ENCODE measurements at places on chromosomes 13 and 19.

DNA sequence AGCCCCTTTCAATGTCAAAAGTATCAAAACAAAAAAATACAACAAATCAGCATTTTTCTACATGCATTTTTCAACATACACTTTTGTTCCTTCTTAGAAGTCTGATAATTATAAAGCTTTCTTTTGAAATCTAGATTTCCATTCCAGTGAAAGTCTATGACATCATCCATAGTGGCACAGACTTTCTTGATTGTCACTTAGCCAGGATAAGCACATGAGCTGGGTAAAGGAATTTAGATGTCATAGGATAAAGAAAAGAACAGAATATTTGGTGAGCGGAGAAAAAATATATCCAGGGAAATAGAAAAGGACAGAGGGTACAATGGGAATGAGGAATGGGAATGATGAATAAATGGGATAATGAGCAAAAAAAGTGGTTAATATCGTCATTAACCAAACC lies 15.1 kb upstream of the TRPC4 start:
- DNase-seq = no peak

GRCh38 chr13:101406791-101407190 lies 9.5 kb downstream of the NALCN start:
- no peak for DNase-seq

DNA sequence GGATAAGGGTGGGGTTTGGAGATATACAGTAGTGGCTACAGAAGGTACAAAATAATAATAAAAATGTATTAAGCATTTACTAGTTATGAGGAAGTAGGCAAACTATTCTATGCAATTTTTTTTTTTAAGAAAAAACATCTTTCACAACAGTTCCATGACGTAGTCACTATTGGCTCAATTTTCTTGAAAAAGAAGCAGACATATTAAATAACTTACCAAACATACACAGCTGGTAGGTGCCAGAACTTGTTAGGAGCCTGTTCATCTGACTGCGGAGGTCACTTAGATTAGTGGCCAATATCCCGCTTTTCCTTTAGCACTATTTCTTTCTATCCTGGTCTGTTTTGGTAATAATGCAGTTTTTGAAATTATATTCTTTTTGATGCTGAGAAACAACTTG lies 593.5 kb downstream of the KCTD12 start:
- no peak for DNase-seq

GRCh38 chr19:29605653-29606419 lies at the start of gene POP4:
TSS of gene POP4 (plus strand) at chr19:29606283. CDS start at chr19:29606319, 36 bp downstream.
- peak; percentile 96 for DNase-seq
